ENCODE measurements at places on chromosomes 2 and 18.

DNA sequence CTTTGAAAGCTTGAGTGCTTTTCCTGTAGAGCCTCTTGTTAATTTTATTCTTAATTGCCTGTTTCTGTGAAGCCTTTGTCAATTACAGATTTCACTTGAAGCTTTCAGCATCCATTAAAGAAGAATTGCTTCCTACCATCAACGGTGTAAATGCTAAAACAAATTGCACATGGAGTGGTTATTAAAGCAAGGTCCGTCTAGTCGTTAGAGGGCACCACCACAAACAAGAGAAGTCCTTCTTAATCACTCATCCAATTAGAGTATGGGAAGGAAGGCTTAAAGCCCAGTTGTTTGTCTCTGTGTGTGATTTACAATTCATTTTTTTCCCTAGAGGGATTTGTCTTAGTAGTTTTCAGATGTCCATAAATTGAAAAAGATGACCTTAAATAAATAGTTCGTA lies 1.6 kb downstream of the KCNJ3 start:
- no peak for DNase-seq

DNA sequence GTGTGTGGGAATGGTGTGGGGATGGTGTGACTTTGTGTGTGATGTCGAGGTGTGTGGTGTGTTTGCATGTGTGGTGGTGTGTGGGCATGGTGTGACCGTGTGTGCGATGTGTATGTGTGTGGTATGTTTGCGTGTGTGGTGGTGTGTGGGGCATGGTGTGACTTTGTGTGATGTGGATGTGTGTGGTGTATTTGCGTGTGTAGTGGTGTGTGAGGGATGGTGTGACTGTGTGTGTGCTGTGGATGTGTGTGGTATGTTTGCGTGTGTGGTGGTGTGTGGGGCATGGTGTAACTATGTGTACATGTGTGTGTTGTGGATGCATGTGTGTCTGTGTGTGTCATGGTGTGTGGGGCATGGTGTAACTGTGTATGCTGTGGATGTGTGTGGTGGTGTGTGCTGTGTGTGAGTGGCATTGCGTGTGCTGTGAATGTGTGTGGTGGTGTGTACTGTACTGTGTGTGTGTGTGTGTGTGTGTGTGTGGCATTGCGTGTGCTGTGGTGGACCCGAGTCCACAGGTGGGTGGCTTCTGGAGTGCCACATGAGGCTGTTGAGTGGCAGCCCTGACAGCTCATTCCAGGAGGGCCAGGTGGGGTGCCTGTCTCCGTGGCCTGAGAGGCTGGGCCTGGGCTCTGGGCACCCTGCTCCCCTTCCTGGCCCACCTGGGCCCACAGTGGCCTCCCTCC lies 14.7 kb downstream of the ODC1 start:
- no peak for DNase-seq

DNA sequence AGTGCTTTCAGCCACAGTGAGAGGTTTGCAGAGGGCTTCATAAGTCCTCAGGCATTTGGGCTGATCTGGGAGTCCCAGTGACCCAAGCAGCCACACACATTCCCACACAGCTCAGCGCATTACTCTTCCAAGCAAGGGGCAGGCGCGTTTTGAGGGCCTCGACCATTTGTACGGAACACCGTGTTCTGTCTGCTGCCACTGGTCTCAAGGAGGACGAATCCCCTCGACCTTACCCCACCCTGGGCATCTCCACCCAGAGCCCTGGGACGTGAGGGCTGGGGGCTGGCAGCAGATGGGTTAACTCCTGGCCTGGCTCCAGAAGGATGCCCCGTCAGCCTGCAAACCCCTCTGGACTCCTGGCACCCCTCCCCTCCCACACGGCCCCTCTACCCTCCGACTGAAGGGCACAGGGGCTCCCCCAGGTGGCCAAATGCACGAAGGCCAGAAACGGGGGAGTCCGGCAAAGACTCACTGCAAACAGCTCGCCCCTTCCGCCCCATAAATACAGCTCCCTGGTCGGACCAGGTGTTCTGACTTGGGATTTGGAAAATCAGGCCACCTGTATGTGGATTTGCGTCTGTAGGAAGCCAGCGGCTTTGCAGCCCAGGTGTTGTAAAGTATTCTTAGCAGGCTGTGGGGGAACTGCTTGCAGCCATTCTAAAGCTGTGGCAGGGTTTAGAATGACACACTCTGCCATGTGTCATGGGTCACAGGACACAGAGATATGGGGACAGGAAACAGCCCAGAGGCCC lies 33.6 kb upstream of the PTMA start:
- DNase-seq = peak; percentile 81

- DNase-seq = no peak
Observed at GRCh38 chr2:145197944-145198343, 678.0 kb upstream of the ZEB2 start.

DNA sequence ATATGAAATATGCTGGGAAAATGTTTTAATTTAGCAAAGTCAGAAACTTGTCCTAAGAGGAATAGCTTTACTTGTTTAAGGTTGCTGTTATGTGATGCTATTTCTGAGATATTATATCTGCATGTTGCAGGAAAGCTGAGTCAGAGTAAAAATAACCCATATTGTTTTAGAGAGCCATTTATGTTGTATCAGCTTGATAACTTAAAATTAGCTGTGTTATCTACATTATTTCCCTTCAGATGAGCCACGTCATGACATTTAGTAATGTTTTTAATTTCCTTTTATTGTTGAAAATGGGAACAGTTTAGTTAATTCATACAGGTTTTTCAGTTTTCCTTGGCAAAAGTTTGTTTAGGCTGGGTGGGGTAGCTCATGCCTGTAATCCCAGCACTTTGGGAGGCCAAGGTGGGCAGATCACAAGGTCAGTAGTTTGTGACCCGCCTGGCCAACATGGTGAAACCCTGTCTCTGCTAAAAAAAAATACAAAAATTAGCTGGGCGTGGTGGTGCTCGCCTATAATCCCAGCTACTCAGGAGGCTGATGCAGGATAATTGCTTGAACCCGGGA lies 55.8 kb downstream of the TTC27 start:
- no peak for DNase-seq

- DNase-seq = no peak
Observed at GRCh38 chr2:23687713-23688112, 239.2 kb downstream of the ATAD2B start.

- DNase-seq = no peak
Observed at GRCh38 chr2:72926368-72926767, 9.0 kb downstream of the EMX1 start.

DNA sequence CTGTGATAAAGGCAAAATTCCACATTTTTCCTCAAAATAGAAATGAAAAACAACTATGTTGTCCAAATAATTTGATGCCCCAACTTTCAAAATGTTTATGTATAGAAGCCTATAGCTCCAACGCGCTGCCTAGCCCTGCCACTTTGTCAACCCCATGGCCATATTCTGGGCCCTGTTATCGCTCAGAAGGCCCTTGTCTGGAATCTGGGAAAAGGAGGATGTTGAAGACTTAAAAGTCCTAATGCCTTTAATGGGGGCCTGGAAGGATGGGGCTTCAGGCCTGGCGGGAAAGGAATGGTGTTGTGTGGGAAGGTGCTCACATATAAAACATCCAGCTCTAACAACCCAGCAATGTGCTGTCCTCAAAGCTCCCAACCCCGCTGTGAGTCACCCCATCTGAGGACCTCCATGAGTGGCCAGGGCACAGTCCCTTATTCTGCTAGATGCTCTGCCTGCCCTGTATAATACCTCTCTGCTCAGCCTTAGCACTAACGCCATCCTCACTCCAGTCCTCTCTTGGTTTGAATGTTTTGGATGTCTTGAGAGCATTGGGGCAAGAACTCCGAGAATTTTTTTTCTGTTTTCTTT lies 86.0 kb downstream of the ACSL3 start:
- no peak for DNase-seq

GRCh38 chr2:43340945-43341356 lies 114.5 kb upstream of the ZFP36L2 start:
- DNase-seq = no peak

DNA sequence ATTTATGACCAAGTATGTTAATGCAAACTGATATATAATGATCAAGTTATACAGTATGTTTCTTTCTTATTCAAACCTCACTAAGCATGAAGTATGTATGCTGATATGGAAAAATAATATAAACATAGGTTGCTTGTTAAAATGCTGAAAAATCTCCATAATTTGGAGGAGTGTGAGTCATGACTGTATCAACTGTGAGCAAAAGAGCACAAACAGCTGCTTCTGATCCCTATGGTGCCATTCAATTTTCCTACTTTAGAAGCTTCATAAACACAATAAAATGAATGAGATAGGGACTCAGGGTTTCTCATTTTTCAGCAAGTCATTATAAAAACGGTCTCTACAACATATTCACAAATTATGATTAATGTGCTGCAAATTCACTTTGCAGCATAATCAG lies 129.9 kb upstream of the TFPI start:
- DNase-seq = no peak

GRCh38 chr2:949384-950079 lies 1.1 kb upstream of the SNTG2 start:
- DNase-seq = no peak

DNA sequence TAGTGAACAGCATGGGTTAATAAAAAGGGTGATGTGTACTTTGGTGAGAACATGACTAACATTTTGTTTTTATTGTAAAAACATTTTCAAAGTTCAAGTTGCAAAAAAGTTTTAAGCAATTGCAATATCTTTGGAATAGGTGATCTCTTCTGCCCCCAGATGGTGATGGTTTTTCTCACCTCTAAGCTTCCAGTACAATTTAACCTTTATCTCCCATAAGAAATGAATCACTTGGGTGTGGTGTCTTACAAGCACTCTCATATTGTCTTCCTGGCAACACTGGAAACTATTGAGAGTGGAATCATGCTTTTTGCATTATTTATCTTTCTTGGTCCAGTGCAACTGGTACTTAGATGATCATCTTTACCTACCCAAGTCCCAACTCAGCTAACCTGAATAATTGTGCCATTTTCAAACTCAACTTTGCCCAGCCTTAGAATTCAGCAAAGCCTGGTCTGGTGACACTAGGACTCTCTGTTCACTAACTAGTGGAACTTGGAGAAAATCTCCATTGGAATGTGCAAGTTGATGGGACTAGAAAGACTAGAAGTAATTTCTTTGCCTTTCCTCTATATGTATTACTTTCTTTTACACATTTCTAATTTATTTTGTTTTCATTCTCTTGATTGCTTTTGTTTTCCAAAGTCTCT lies 964.7 kb upstream of the ZEB2 start:
- no peak for DNase-seq

DNA sequence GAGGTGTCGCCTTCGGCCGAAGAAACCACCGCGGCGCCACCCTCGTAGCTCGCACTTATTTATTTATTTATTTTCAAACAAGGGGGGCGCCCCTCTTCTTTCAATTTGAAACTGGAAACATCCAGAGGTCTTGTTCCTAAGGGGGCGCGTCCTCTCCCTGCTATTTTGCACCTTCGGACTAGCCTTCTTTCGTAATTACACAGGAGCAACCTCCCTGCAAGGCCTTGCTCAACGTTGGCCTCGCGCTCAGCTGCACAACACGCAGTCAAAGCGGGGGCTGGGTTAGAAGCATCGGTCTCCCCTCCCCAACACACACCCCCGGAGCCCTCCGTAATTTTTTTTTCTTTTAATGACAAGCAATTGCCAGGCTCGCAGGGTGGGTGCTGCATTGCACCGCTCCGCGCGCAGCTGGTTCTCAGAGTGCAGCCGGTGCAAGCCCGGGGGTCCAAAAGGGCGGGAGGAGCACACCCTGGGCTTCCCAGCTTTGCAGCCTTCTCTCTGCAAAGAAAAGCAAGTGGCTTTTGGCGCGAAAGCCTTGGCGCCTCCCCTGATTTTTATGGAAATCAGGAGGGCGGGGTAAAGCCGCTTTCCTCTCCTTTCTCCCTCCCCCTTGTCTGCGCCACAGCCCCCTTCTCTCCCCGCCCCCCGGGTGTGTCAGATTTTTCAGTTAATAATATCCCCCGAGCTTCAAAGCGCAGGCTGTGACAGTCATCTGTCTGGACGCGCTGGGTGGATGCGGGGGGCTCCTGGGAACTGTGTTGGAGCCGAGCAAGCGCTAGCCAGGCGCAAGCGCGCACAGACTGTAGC lies at the start of gene MYCN:
TSS of gene MYCN (plus strand) at position 697 of the 807 bp plus-strand sequence. CDS start 1,515 bp downstream, outside the sequence.
- no peak for DNase-seq

DNA sequence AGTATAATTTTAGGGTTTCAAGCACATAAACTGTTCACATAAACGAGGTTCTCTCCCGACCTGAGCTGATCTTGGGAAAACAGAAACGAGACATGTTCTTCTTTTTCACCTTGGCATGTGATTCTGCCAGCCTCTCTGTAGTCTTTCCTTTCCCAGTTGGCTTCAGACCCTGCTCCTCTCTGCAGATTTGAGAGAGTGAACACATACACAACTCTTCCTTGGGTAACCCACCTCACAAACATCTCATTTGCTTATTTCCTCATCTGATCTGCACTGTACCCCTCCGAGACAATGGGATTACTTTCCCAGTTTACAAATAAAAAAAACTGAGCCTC lies 46.1 kb downstream of the REEP1 start:
- no peak for DNase-seq

GRCh38 chr2:230694241-230694640 lies 18.4 kb upstream of the CAB39 start:
- DNase-seq = no peak

DNA sequence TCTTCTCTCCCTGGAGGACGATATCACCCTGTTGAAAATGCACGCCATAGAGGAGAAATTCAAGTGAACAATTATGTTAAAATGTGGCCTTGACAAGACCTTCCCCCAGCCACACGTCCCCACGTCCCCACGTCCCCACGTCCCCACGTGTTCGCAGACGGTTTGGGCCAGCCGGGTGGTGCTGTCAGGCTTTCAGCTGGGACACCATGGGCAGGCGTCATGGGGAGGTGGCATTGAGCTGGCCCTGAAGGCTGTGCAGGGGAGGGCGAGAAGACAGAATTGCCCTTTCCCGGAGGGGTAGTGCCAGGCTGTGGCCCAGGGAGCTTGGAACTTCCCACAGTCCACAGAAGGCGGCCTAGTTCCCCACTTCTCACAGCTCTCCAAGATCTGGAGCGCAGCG lies 240.7 kb upstream of the RAB6C start:
- DNase-seq = no peak

- no peak for DNase-seq
Observed at GRCh38 chr2:218806346-218806978, 24.5 kb downstream of the CYP27A1 start.

DNA sequence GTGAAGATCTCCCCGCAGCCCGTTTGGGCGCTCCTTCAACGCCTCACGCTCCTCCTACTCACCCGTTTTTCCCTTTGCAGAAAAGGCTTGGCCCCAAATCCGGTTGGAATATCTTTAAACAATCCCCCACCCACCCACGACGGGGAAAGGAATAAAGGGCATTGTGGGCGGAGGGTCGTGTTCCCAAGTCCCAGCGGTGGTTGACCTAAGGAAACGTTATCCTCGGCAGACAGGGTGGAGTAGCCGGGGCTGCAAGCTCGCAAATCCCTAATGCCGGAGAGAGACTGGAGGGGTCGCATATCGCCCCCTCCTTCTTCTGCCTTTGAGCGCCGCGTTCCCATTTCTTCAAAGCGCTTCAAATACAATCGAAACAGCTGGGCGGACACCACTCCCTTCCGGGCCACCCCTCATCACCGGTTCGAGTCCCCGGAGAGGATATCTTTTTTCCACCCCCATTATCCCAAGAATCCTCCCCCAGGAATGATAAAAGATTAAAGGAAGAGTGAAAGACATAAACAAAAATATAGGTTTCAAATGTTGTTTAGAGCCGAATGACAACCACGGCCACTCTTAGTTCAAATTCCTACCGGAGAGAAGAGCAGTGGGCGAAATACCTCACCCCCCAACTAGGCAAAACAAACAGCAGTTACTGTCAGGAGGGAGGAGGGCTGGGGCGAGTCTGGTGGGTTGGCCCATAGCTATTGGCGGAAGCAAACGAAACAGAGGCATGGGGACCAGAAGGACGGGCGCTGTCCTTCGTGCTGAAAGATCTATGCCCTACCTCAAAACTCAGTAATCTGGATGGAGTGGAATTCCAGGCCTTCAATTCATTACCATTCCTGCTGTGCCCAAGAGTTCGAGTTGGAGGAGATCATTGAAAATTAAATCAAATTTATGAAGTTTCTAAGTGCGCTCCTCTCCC lies 2.8 kb upstream of the GAD1 start:
- DNase-seq = peak; percentile 2

All from memory B cell (primary cell).